ENCODE measurements at places on chromosomes 16 and 17. TPM values are rescaled to one million over a fixed set of nuclear protein-coding genes. Genes with fewer than 3 reads are reported as not detected.

RTN4RL1 gene
- total RNA-seq = 0.11 TPM

PTGES3L gene
- total RNA-seq = not detected

NHLRC4 gene
- 0.45 TPM for total RNA-seq

CLEC16A gene
- 22.7 TPM for total RNA-seq

SCNN1B gene
- total RNA-seq = not detected

CTRB2 gene
- not detected for total RNA-seq

Measured in CD4-positive, alpha-beta T cell (primary cell).